ENCODE measurements at places on chromosomes 16 and 17. TPM values are rescaled to one million over a fixed set of nuclear protein-coding genes. Genes with fewer than 3 reads are reported as not detected.

STX1B gene
- 2.4 TPM for total RNA-seq

TP53TG3E gene
- total RNA-seq, result not detected

SULT1A2 gene
- 0.41 TPM for total RNA-seq

GPRC5C gene
- 2.8 TPM for total RNA-seq

- H3K27me3 ChIP-seq, result no peaks in the 10 kb centered on the region
- no peak overlapping the region for H3K4me3 ChIP-seq
- no peaks in the 10 kb centered on the region for H3K4me1 ChIP-seq
- DNase-seq, result no peak
Observed at GRCh38 chr16:14522671-14523070, 107.4 kb downstream of the PARN start.

DNA sequence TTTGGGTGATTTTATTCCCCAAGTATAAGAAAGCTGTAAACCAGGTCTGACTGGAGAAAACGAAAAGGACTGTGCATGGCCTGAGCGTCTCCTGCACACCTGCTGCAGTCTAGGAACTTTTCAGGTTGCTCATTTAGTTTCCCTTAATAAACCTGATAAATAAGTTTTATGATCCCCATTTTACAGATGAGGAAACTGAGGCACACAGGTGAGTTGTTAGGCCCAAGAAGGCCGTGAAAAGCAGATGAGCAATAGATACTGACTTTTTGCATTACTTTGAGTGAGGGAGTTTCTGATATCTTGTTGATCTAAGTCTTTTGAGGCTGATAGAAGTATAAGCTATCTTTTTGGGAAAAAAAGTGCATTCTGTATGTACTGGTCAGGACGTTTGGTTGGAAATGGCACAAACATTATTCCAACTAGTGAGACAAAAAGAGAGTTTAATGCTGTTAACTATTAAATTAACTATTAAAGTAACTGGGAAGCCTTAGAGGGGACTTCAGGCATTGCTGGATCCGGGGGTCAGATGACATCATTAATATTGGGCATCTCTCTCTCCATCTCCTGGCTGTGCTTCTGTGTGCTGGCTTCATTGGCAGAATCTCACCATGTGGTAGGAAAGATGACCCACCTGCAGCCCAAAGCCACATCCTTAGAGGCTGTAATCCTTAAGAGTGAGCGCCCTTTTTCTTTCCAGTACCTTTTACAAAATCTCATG lies 163.4 kb downstream of the CMIP start:
- H3K4me3 ChIP-seq, result no peak overlapping the region
- no peak overlapping the region for H3K27ac ChIP-seq
- H3K36me3 ChIP-seq, result no peaks in the 10 kb centered on the region
- DNase-seq, result no peak
- no peaks in the 10 kb centered on the region for H3K4me1 ChIP-seq

GRCh38 chr16:314795-315299 lies 31.9 kb downstream of the PDIA2 start:
- no peak overlapping the region for H3K4me3 ChIP-seq
- H3K27me3 ChIP-seq, result no peaks in the 10 kb centered on the region
- no peaks in the 10 kb centered on the region for H3K4me1 ChIP-seq
- H3K27ac ChIP-seq, result no peak overlapping the region

- H3K27ac ChIP-seq, result no peak overlapping the region
- no peak overlapping the region for H3K4me3 ChIP-seq
- no peaks in the 10 kb centered on the region for H3K27me3 ChIP-seq
- H3K4me1 ChIP-seq, result no peaks in the 10 kb centered on the region
Observed at GRCh38 chr16:85105475-85105874, 6.8 kb downstream of the CIBAR2 start.

DNA sequence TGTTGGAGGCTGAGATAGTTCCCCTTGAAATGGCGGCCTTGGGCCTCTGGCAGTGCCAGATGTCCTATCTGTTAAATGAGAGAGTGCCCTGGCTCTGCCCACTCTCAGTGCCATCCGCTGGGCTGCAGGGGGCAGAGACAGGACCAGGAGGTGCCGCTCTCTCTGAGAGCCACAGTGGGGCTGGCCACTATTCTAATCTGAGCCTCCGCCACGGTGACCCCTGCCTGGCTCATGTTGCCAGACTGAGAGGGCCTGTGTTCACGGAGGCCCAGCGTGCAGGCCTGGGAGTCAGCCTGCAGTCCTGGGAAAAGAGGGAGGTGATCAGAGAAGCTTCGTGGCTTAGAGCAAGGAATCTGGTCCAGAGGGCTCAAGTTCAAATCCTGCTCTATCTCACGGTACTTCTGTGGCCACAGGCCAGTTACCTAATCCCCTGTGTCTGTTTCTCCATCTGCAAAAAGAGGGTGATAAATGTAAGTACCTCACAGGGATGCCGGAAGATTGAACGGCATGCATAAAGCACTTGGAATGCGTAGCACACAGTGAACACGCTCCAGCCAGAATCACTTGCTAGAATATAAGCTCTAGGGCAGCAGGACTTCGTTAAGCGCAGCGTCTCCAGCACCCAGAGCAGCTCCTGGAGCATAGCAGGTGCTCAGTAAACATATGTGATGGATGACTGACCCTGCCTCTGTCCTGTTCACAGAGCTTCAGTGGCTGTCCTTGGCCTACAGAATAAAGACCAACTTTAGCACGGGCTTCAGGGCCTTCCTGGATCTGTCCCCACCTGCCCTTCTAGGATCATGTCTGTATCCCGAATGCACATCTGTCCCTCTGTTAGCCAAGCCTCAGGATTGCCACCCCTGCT lies 6.3 kb downstream of the ATP2A3 start:
- no peak overlapping the region for H3K4me3 ChIP-seq
- no peaks in the 10 kb centered on the region for H3K27me3 ChIP-seq
- DNase-seq, result no peak

- H3K27ac ChIP-seq, result no peak overlapping the region
- H3K27me3 ChIP-seq, result no peaks in the 10 kb centered on the region
- DNase-seq, result no peak
- no peaks in the 10 kb centered on the region for H3K36me3 ChIP-seq
- no peaks in the 10 kb centered on the region for H3K4me1 ChIP-seq
- H3K4me3 ChIP-seq, result no peak overlapping the region
Observed at GRCh38 chr17:58447039-58447975, 30.0 kb upstream of the RNF43 start.

Measured in uterus (tissue), 4 donors.